ENCODE measurements at places on chromosomes 12 and 14. TPM values are rescaled to one million over a fixed set of nuclear protein-coding genes. Genes with fewer than 3 reads are reported as not detected.

DNA sequence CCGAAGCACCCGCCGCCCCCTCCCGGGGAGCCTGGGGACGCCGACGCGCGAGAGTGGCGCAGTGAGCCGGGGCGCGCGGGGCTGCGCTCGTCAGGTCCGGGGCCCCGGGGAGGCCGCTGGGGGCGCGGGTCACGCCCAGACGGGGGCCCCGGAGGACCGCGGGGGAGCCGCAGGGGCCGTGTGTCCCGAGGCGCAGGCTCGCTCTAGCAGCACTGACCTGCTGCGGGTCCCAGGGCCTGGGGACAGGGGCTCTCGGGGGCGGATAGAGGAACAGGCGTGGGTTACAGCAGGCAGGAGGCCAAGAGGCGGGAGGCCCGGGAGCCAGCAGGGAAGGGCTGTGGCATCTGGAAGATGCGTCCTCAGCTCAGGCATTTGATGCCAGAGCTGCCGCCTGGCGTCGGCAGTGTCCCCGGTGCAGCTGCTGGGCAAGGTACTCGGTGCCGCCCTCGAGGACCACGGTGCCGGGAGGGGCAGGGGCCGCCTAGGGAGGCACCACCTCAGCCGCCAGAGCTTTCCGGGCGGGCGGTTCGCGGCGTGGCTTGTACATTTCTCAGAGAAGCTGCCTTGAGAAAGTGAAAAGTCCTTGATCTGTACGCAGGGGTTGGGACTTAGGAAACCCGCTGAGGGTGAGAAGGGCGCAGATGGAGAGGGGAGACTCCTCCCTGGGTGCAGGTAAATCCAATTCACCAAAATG lies 1.2 kb downstream of the WNT5B start:
- DNase-seq: peak; percentile 83

BCL2L14 gene
- total RNA-seq: not detected

GRCh38 chr14:21894003-21894897 lies 220.6 kb upstream of the OR4E1 start:
- no peak for DNase-seq

DNA sequence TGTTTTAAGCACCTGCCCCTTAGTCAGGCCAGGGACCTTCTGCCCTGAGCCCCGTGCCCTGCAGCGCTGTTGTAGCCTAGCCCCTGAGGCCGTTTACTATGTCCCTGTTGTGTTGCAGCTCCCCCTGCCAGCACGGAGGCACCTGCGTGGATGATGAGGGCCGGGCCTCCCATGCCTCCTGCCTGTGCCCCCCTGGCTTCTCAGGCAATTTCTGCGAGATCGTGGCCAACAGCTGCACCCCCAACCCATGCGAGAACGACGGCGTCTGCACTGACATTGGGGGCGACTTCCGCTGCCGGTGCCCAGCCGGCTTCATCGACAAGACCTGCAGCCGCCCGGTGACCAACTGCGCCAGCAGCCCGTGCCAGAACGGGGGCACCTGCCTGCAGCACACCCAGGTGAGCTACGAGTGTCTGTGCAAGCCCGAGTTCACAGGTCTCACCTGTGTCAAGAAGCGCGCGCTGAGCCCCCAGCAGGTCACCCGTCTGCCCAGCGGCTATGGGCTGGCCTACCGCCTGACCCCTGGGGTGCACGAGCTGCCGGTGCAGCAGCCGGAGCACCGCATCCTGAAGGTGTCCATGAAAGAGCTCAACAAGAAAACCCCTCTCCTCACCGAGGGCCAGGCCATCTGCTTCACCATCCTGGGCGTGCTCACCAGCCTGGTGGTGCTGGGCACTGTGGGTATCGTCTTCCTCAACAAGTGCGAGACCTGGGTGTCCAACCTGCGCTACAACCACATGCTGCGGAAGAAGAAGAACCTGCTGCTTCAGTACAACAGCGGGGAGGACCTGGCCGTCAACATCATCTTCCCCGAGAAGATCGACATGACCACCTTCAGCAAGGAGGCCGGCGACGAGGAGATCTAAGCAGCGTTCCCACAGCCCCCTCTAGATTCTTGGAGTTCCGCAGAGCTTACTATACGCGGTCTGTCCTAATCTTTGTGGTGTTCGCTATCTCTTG lies 7.6 kb downstream of the DLK1 start:
- peak; percentile 41 for DNase-seq

- no peak for DNase-seq
Measured at GRCh38 chr12:111673503-111673902, 12.3 kb downstream of the BRAP start.

GRCh38 chr12:53739214-53740129 lies 12.2 kb upstream of the CALCOCO1 start:
- DNase-seq: no peak

DNA sequence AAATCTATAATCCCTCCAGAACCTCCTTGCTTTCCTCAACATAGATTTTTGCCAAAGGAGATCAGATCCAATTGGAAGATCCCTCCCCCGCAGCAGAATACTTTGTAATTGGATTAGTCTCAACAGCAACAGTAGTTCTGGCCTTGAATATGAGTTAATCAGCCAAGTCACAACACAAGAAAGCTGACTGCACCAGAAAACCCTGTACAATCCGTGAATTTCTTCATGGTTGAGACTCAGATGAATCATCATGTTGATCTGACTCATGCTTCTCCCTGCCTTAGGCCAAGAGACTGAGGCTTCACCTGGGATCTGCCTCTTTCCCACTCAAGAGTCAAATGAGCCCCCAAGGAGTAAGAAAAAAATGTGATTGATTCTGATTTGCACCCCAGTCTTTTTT lies 3.0 kb upstream of the METTL17 start:
- DNase-seq: no peak

DNA sequence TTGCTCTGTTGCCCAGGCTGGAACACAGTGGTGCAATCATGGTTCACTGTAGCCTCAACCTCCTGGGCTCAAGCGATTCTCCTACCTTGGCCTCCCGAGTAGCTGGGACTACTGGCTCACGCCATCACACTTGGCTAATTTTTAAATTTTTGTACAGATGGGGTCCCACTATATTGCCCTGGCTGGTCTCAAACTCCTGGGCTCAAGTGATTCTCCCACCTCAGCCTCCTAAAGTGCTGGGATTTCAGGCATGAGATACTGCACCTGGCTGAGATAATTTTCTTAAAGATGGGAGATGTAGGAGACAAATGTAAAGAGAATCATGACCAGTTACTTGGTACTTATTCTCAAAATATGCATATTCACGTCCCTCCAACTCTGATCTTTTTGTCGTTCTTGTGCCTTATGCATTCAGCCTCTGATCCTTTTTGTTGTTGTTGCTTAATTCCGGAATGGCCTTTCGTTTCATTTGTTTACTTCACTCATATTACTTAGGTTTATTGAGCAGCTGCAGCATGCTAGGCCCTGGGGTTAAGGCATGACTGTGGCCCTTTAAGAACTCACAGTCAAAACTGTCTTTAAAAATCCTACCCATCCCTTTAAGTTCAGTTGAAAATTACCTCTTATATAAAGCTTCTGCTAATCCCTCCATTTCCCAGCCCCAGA lies 8.9 kb downstream of the RBMS2 start:
- DNase-seq: no peak

ACSS3 gene
- 20.5 TPM for total RNA-seq

DNA sequence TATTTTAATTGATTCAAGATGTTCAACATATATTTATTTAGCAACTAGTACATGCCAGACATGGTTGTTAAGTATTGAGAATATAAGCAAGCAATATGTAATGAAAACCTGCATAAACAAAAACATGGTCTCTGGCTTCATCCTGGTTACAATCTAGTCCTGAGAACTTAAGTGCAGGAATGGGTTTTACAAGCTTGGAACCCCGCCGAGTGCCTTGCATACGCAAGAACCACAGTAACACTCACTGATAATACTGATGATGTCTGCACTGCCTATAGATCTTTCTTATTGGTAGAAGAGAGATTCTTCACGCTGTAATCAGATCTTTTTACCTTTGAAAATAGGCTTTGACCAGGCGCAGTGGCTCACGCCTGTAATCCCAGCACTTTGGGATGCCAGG lies 22.9 kb upstream of the CALM1 start:
- DNase-seq: no peak

FAIM2 gene
- 0.58 TPM for total RNA-seq

GRCh38 chr12:59716043-59716442 lies 120.2 kb downstream of the SLC16A7 start:
- DNase-seq: no peak

ANO4 gene
- 0.32 TPM for total RNA-seq

- DNase-seq: no peak
Measured at GRCh38 chr12:56948881-56949280, 8.5 kb downstream of the RDH16 start.

IL26 gene
- total RNA-seq: not detected

PDE3A gene
- total RNA-seq: 99.3 TPM

- DNase-seq: no peak
Measured at GRCh38 chr12:4742416-4742970, 22.3 kb downstream of the GALNT8 start.

ADGRD1 gene
- total RNA-seq: 97.6 TPM

DNA sequence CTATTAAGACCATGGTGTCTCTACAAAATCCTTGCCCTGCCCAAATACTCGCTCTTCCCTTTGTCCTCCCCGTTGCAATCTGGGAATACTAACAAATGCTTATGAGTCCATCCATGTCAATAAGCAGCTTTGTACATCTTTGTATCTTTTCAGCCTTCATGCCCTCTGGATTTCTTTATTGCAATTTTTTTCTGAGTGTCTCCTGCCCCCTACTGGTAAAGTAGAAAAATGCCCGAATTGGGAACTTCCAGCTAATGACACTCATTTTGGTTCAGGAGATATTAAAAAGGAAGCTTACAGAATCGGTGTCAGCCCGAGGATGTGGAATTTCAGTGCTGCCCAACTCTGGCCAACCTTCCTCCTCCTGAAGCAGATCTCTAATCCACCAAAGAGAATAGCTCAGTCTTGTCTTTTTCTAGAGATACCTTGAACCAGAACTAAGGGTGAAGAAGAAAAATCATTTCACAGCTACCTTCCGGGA lies 46.0 kb downstream of the SH2B3 start:
- no peak for DNase-seq

DNA sequence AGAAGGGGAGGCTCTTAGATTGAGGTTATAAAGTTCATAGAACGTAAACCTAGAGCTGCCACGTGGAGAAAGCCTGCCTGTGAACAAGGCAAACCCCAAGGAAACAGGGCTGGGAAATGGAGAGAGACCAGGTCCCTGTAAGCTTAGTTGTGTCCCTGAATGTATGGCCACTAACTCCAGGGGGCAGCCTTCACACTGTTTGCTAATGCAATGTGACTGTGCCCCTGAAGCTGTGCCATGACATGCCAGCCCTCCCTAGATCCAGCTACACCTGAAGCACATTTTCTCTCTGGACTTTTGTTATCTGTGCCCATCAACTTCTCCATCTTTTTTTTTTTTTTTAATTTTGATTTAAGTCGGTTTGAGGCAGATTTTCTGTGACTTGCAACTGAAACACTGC lies 60.6 kb upstream of the TMCC3 start:
- no peak for DNase-seq

- no peak for DNase-seq
Measured at GRCh38 chr14:23933108-23933741, 20.3 kb upstream of the DHRS4 start.

GRCh38 chr12:96314723-96315122 lies 85.5 kb downstream of the CDK17 start:
- no peak for DNase-seq

SLC7A8 gene
- 20.0 TPM for total RNA-seq

AKAP6 gene
- 79.3 TPM for total RNA-seq

DNA sequence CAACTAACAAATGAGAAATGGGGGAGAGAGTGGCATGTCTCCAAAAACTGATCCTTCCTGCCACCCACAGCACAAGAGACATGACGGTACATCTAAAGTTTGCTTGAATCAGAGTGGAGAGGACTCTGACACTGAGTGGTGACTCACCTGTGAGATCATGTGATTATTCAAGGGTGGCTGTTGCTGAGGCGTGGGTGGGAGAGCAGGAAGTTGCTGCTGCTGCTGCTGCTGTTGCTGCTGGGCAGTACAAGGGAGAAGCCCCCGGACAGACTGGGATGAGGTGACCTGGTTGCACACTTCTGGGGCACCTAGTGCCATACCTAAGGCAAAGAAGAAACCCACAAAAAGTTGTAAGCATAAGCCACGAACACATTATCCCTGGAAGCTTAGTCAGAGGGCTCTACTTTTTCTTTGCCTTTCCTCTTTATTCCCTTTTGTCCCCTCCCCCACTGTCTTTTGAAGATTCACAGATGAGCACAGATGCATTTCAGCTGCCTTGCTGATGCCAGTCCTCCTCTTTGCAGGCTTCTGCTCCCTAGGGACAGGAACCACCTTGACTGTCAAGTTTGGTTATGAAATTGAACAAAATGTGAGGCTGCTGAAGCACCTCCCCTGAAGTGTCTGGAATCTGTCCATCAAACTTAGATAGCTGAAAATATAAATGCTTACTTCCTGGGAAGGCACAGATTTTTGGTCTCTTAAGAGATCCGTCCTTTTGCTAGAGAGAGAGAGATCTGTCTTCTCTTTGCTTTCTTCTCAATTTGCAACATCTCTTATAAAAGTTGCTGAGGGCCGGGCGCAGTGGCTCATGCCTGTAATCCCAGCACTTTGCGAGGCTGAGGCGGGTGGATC lies 29.4 kb upstream of the STAC3 start:
- peak; percentile 55 for DNase-seq

DNA sequence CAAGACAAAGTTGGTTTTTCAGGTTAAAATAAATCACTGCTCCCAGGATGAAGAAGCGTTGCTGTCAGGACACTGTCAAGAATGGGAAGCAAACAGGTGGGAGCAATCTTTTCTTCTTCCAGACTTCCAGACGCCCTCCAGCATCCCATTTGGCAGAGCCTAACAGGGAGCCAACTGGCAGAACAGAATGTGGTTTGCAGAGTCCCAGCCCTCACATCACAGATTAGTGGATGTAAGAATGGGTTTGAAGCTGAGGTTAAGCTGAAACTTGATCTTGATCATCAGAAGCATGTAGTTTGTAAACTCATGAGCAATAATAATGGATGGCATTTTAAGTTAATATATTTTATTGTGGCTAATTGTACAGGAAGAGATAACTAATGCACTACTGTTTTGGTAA lies 636.4 kb downstream of the SLC6A15 start:
- DNase-seq: no peak

GRCh38 chr12:97778111-97778510 lies 315.5 kb downstream of the RMST start:
- no peak for DNase-seq

- no peak for DNase-seq
Measured at GRCh38 chr12:110957652-110958051, 37.3 kb upstream of the MYL2 start.

DNA sequence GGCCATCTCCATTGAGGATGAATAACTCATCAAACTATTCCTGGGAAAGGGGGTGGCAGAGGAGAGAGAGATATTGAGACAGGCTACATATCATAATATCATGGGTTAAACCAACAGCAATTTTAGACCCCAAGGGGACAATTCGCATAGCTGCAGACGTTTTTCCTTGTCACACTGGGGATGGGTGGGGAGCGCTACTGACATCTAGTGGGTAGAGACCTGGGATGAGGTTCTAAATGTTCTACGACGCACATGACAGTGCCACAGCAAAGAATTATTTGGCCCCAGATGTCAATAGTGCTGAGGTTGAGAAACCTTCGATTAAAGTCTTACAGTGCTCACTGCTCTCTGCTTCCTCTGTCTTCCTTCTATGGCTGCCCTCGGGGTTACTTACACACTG lies 425.6 kb downstream of the NRXN3 start:
- no peak for DNase-seq

LRRK2 gene
- 42.0 TPM for total RNA-seq

RPGRIP1 gene
- total RNA-seq: 2.3 TPM

FICD gene
- total RNA-seq: 14.5 TPM

- DNase-seq: no peak
Measured at GRCh38 chr12:74429535-74429934, 108.1 kb upstream of the ATXN7L3B start.

LMNTD1 gene
- not detected for total RNA-seq

C14orf39 gene
- not detected for total RNA-seq

Measured in aorta (tissue), 5 donors.